Osteoblast (primary cell): ENCODE measurements at places on chromosomes 5 and 9. TPM values are rescaled to one million over a fixed set of nuclear protein-coding genes. Genes with fewer than 3 reads are reported as not detected.

Gene ADAMTSL2
- total RNA-seq = under 0.01 and 0.29 TPM in 2 replicates

Gene MBLAC2
- total RNA-seq = 6.5 TPM in 2 replicates

Gene TAF11L12
- total RNA-seq = 0.29 TPM in 1 of 2 replicates, not detected in the other

Gene EIF4E1B
- total RNA-seq = not detected in 2 replicates

Gene ENHO
- total RNA-seq = under 0.01 and 0.29 TPM in 2 replicates

Gene SLC6A19
- not detected in 2 replicates for total RNA-seq

Gene SLC45A2
- total RNA-seq = 0.36 and 0.59 TPM in 2 replicates

Gene THBS4
- total RNA-seq = 0.29 and 0.36 TPM in 2 replicates

Gene CFAP90
- total RNA-seq = 0.59 and 1.1 TPM in 2 replicates

Gene SLC24A2
- under 0.01 TPM in 1 of 2 replicates, not detected in the other for total RNA-seq

Gene ADRB2
- total RNA-seq = under 0.01 and 0.29 TPM in 2 replicates

Gene TNFSF8
- total RNA-seq = not detected in 2 replicates

Gene FAM81B
- not detected in 2 replicates for total RNA-seq

Gene PCYOX1L
- 4.3 and 4.7 TPM in 2 replicates for total RNA-seq

Gene F2RL2
- 1.1 and 1.5 TPM in 2 replicates for total RNA-seq

Gene PTRH1
- total RNA-seq = 12.7 and 16.3 TPM in 2 replicates
